NCI-H1930 (cell line): ENCODE measurements at places on chromosomes 5 and 9.

DNA sequence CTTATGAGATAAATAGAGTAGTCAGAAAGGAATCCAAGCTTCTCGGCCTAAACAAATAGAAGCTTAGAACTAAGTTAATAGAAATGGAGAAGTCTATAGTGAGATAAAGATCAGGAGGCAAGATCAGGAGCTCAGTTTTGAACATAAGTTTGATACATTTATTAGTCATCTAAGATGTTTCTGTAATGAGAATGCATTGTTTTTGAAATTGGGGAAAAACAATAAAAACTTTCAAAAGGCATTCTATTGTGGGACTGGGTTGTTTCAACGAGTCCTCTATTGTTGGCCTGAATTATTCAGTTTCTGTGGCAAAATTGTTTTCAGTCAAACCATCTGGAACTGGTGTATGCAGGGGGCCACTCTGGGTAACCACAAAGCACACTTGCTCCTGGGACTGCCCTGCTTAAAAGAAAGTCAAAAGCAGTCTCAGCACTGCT is 181.0 kb upstream of the CLINT1 start:
- no peak for DNase-seq

GRCh38 chr9:129487658-129488483 is 133.0 kb downstream of the C9orf50 start:
- DNase-seq: no peak

GRCh38 chr5:58136406-58136805 is 323.5 kb downstream of the PLK2 start:
- DNase-seq: no peak

- no peak for DNase-seq
Measured at GRCh38 chr5:177361418-177362291, 3.9 kb downstream of the RGS14 start.

- DNase-seq: no peak
Measured at GRCh38 chr9:114139071-114139470, 16.3 kb upstream of the COL27A1 start.

- no peak for DNase-seq
Measured at GRCh38 chr9:107176436-107177151, 106.5 kb upstream of the RAD23B start.

DNA sequence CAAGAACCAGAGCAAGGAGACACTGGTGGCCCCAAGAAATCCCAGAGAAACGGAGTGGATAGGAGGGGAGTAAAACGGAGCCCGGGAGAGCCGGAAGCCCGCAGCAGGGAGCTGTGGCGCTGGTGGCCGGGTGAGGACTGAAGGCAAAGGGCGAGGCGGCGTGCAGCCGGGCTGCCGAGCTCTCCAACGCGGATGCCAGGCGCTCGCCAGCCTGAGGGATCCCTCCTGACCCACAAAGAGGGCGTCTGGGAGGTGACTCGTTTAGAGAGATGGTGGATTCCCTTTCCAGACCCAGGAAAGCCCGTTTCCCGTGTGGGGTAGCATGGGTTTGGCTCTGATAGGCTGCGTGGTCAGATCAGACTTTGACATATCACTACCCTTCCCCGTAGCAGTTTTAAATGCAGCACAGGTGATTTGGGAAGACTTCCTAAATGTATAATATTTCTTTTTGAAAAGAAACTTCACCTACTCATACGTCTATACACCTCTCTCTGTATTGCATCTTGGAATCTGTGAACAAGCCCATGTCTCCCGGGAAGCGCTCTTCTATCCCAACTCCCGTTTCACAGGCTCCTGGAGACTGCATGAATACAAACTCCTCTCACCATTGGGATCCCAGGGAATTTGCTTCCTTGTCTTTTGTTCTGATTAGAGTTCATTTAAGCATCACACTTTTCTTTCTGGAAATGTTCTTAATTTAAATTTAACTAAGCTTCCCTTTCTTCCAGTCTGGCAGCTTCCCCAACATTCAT is 158.1 kb downstream of the C9orf152 start:
- DNase-seq: no peak

DNA sequence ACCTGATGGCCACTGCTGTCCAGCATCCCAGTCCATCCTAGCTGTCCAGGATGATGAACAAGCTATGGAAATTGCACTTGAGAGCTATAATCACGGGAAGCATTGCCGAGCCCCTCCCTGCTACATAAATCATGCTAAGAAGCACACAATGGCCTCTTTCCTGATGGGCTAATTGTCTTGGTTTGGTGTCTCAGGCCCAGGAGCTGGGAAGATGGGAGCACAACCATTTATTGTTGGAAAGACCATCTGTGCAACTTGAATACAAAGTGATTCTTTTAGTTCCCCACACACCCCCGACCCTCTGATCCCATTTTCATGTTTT is 80.4 kb downstream of the RGS3 start:
- DNase-seq: no peak

- no peak for DNase-seq
Measured at GRCh38 chr5:124708086-124708485, 38.4 kb downstream of the ZNF608 start.

- DNase-seq: no peak
Measured at GRCh38 chr9:76510041-76510440, 51.1 kb downstream of the GCNT1 start.

DNA sequence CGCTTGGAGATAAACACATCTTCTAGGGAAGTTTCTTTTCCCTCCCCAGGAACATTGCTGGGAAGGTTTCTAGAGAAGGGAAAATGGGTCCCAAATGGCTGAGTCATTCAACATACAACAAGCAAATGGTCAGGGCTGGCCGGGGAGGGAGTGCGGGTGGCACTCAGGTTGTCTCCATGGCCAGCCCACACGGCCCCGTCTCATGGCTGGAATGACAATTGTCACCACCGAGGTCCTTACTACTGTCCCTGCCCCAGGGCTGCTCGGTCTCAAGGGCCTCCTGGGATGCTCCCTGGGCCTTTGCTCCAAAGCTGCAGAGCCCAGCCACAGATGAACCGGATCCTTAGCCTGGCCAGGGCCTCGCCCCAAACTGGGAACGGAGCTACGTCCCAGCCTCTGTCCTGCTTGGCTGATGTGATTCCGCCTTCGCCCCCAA is 121.9 kb downstream of the FGF18 start:
- no peak for DNase-seq

DNA sequence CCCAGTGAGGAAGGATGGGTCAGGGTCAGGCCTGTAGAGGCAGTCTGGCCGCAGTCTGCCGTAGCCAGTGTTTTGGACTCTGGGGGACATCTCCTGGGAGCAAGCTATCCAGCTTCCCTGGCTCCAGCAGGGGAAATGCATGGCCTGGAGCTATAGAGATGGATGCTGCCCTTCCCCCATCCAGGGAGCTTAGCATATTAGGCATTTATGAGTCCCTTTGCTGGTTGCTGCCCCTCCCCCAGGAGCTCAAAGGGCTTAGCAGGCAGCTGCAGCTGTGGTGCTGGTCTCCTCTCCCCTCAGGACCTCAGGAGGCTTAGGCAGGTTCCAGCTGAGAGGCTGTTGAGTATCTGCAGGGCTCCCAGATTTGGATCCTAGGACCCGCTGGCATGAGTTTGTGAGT is 1158.7 kb downstream of the DTWD2 start:
- DNase-seq: no peak

- DNase-seq: no peak
Measured at GRCh38 chr5:24497591-24498157, 147.1 kb downstream of the CDH10 start.

- DNase-seq: no peak
Measured at GRCh38 chr5:150661821-150662596, 958 bp downstream of the MYOZ3 start.

DNA sequence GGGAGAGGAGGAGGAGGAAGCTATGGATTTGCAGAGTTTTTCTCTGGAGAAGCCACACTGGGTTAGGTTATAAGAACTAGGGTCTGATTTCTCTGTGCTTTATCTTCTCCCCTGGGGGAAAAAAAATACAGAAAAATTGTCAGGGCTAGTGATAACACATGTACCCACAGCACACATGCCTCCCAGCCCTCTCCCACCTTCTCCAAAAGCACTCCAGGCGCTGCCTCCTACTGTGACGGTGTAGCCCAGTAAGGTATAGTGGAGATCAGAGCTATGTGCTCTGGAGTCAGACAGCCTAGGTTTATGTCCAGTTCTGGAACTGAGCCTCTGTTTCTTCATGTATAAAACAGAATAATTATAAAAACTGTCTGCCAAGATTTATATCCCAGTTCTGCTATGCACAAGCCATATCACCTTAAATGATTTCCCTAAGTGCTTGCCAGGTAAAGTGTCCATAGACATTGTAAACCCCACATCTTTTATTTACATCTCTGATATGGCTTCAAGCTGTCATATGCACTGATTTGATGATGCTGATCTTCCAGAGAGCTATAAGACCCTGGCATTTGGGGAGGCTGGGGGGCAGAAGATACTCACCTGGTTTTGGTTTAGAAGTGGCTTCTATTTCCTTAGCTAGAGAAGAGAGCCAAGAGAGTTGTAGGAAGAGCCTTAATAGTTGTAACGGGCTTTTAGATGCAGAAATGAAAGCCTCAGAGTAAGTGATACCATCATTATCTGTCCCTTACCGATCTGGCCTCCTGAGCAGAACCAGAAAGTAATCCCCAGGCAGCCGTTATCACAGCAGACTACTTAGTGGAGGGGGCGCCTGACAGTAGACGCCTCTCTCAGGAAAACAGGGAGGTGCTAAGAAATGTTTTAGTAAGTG is 7.6 kb downstream of the SLC1A3 start:
- DNase-seq: no peak

DNA sequence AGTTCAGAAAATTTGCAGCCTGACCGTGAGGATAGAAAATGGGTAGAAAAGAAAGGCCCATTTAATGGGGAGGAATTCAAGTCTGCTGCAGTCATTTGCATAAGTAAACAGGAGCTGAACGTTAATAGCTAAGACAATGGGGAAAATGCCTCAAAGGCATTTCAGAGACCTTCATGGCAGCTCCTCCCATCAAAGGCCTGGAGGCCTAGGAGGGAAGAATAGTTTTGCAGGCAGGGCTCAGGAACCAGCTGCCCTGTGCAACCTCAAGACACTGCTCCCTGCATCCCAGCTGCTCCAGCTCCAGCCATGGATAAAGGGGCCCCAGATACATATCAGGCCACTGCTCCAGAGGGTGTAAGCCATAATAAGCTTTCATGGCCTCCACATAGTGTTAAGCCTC is 32.2 kb upstream of the CDH18 start:
- no peak for DNase-seq

- DNase-seq: no peak
Measured at GRCh38 chr9:129579294-129579693, 41.6 kb downstream of the C9orf50 start.

- no peak for DNase-seq
Measured at GRCh38 chr5:149640350-149640999, 59.2 kb downstream of the ARHGEF37 start.

- no peak for DNase-seq
Measured at GRCh38 chr5:132445930-132446329, 44.6 kb downstream of the IRF1 start.

- no peak for DNase-seq
Measured at GRCh38 chr5:111422245-111422644, 90.1 kb downstream of the STARD4 start.

DNA sequence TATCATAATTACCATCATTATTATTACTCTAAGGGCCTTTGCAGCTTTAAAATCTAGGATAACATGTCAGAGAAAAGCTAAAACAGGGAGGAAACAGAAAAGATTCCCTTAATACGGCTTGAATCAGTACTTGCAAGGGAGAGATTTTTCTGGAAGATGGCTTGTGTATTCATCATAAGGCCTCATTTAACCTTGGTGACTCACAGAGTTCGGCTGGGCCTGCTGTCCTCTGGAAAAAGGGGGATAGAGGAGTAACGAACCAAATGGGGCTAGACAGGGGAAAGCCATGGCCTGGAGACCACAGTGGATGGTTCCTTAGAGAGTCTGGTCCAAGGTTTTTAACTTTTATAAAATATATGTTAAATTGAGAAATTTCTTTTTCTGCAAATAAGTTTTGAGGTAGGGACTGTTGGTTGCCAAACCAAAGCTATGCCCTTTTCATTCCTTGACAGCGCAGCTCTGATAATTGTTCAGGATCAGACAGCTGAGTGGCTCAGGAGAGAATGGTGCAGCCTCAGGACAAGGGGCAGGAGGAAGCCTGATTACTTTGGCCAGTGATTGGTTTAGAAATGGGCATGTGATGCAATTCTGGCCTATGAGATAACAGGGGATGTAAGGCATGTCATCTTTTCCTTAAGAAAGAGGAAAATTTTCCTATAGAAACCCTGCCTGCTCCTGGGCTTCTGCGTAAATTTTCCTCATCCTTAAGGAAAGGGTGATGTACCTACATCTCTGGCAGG is 25.6 kb upstream of the GSN start:
- DNase-seq: no peak

DNA sequence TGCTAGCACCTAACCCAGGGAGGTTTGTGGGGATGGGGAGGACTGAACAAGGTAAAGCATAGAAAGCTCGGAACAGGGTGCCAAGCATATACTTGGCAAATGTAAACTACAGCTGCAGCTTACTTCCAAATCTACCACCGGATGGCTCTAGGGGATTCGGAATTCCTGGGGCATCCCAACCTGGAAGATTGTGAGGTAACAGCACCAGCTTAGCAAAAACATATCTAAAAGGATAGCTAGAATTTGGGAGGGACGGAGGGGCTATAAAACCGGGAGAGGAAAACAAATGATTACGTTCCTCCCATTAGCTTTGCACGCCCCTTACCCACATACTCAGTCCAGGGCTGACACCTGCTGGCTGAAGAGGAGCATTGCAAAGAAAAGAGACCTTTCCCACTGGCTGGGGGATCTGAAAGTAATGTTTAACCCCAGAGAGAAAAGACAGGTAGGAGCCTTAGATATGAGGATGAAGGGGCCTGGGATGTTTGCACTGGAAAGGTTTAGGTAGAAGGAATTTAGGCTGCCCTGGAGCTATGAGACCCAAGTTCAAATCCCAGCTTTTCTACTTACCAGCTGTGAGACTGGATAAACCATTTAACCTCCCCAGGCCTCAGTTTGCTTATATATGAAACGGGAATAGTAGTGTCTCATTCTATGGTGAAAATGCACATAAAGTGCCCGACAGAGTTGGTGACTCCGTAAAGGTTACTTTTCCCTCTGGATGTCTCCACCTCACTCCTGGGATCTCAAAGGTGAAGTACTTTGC is 73.6 kb downstream of the FAM114A2 start:
- DNase-seq: peak; percentile 38

GRCh38 chr9:78781681-78782080 is 484.8 kb downstream of the PSAT1 start:
- no peak for DNase-seq

GRCh38 chr5:14296533-14297331 is 153.6 kb downstream of the TRIO start:
- no peak for DNase-seq

DNA sequence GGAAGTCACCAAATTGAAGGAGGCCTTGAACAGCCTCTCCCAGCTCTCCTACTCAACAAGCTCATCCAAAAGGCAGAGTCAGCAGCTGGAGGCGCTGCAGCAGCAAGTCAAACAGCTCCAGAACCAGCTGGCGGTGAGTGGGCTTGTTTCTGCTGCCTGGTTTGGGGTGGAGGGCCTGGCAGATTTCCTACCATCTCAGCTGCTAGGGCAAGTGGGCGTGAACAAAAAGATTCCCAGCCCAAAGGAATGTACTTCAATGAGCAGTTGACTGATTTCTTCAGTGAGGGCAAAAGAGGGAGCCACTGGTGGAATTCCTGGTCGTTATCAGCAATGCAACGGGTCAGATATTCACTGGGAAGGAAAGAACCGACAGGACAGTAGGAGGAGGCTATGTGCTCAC is 12.6 kb upstream of the TTC23L start:
- no peak for DNase-seq

GRCh38 chr5:100889165-100889743 is 13.8 kb downstream of the ST8SIA4 start:
- DNase-seq: no peak

GRCh38 chr9:90477535-90477934 is 165.1 kb downstream of the DIRAS2 start:
- no peak for DNase-seq
